ENCODE measurements at places on chromosomes 5 and 9.

- no peak for DNase-seq
Observed at GRCh38 chr9:121655231-121655755, 3.9 kb downstream of the DAB2IP start.

DNA sequence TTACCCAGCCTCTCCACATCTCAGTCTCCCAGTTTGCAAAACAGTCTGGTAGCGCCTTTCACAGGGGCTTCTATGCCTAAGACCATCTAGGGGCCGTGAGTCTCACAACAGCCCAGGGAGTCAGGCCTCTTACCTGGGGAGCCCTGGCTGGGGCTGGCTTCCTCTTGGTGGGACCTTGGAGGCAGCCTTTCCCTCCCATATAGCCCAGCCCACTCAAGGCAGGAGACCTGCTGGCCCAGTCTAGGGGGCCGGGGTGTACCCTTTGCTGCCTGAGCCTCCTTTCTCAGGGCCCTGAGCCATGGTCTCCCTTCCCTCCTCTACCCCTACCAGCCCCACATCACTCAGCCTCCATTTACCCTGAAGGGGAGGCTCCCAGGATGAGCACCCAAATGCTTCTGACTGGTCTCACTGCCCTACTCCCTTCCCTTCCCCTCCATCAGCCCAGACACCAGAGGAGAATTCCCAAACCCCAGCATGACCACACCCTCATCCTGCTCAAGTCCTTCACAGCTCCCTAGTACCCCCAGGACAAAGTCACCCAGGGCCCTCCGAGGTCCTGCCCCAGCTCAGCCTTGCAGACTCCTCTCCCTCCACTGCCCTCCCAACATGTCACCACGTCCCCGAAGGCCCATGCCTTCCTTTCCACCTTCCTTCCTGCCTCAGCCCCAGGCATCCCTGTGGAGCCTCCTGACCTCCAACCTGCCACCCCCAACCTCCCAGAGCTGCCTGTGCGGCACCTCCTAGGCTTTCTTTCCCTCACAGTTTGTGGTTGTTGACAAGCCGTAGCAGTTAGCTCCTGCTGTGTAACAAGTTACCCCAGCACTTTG is 55.3 kb downstream of the BARX1 start:
- no peak for DNase-seq

- no peak for DNase-seq
Observed at GRCh38 chr5:15008476-15008875, 136.9 kb upstream of the ANKH start.

DNA sequence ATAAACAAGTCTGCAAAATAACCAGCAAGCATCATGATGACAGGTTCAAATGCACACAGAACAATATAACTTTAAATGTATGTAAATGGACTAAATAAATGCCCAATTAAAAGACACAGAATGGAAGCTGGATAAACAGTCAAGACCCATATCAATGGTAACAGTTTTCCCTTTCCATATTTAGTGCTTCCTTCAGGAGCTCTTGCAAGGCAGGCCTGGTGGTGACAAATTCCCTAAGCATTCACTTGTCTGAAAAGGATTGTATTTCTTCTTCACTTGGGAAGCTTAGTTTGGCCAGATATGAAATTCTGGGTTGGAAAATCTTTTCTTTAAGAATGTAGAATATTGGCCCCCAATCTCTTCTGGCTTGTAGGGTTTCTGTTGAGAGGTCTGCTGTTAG is 120.2 kb upstream of the RASA1 start:
- DNase-seq: no peak

DNA sequence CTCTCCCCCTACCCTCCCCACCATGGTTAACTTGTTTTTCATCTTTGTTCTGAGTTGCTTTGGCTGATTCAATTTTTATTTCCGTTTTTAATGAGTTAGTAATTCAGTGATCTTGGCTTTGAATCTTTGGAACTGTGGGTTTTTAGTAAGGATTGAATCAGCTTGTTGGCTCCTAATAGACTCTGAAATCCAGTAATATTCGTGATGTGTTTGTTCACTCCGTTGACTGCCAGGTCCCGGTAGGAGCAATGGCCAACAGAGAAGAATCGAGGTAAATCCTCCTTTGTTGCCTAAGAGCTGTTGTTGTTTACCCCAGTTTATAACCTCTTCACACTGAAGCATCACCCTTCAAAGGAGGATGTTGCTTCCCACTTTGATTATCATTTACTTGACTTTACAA is 92.7 kb downstream of the PCSK1 start:
- DNase-seq: no peak

DNA sequence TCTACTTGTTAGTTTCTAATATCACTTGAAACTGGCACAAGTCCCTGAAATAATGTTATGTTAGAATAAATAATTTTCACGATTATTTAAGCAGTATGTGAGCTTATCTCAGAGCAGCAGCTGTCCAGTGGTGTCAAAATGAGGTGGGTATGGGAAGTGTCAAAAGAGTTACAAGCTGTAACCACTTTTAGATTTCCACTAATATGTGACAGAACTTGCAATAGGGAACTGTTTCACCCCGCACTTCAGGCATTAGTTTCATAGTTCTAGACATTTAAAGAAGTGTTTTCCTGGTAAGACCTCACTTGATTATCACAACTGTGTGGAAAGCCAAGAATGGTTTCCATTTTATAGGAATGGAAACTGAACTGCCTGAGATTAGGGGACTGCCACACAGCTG is 2.9 kb upstream of the ISCA1 start:
- DNase-seq: no peak

- no peak for DNase-seq
Observed at GRCh38 chr9:7228726-7229125, 471.0 kb downstream of the KDM4C start.

DNA sequence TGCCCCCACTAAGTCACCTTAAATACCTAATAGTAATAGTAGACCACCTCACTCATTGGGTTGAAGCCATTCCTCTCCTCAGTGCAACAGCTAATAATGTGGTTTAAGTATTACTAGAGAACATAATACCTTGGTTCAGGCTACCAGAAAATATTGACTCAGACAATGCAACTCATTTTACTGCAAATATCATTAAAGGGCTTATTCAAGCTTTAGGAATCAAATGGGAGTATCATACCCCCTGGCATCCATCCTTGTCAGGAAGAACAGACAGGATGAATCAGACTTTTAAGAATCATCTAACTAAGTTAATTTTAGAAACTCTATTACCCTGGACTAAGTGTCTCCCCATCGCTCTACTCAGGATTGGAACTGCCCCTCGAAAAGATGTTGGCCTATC is 6.8 kb upstream of the RNF180 start:
- DNase-seq: no peak

DNA sequence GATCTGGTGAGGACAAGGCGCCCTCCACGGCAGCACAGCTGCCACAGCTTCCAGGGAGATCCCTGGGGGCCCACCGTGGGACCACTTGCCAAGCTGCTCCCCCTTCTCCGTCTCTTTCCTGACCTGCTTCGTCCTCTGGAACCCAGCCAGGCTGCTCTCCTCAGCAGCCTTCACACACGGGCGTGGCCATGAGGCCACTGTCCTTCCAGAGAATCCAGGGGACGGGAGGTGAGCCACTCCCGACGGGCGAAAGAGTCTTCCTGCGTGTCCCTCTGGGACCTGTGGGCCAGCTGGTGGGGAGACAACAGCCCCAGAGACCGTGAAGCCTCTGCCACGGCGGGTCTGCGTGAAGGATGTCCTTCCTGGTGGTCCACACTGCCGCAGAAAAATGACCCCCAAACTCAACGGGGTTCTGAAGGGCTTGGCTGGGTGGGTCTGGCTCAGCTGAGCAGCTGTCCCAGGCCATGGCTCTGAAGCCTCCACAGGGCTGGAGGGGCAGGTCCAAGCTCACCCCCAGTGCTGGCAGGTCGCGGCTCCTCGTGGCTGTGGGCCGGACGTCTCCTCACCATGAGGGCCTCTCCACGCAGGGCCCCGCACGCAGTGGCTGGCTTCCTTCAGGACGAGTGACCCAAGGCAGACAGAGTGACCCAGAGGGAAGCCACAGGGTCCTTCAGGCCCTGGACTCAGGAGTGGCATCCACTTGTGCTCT is 47.4 kb upstream of the NKD2 start:
- DNase-seq: no peak

- DNase-seq: peak; percentile 38
Observed at GRCh38 chr5:10987925-10988504, 227.0 kb upstream of the DAP start.

- no peak for DNase-seq
Observed at GRCh38 chr9:106670418-106670817, 192.5 kb upstream of the ZNF462 start.

- no peak for DNase-seq
Observed at GRCh38 chr9:24793787-24794186, 248.1 kb upstream of the IZUMO3 start.

Measured in CD4-positive, alpha-beta T cell treated with Interleukin-15 for 1 hour (primary cell).